ENCODE measurements at places on chromosomes 6 and 20.

GRCh38 chr6:167097770-167098169 is 25.1 kb upstream of the CCR6 start:
- DNase-seq, result no peak

DNA sequence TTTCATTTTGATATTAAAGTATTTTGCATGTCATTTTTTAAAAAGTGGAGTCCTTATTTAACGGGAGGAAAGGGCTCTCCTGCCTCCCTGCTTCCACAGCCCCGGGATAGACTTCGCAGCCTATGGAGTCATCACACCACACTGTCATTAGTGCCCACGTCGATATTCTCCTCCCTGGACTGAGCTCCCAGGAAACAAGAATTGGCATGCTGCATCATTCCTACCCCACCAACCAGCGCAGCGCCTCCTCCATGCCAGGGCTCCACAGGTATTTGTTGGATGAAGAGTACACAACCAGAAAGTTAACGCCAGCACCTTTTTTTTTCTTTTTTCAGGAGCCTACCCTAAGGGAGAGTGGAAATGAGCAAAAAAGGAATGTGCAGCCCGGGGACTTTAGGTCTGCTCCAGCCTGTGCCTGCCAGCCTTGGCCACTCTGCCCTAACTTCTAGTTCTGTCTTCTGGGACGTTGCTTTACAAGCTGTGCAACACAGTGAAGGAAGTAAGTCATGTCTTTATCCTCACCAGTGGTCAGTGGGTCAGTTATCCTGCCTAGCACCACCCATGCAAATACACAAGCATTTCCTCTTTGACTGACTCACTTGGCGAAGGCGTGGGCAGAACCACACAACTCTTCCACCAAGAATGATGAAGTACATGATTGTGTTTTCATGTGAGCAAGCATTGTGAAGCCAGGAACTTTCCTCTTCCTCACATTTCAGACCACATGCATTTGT is 180.7 kb upstream of the UST start:
- no peak for DNase-seq

- no peak for DNase-seq
Measured at GRCh38 chr20:37430778-37431460, 85.0 kb downstream of the SRC start.

DNA sequence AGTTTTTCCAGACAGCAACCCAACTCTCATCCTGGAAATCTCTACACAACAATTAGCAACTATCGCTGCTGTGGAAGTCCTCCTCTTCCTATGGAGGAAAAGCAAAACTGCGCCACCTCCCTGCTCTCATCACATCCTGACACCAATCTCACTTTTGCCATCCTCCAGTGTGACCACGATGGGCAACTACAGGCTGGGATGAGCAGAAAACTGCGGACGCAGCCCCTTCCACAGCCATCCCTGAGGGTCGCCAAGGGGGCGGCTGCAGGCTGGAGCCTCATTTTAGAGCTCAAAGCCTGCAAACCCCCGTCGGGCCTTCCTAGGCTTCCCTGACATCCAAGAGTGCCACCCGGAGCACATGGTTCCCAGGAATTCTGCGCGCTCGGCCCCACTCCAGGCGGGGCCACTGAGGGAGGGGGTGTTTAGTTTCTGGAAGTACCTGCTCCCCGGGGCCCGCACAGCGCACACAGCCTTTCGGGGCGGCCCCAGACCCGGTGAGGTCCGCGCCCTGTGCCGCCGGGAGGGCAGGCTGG is 1.2 kb downstream of the TCFL5 start:
- no peak for DNase-seq

- no peak for DNase-seq
Measured at GRCh38 chr20:44809380-44810060, 826 bp downstream of the RIMS4 start.

- DNase-seq, result no peak
Measured at GRCh38 chr20:40493549-40493948, 195.5 kb downstream of the MAFB start.

DNA sequence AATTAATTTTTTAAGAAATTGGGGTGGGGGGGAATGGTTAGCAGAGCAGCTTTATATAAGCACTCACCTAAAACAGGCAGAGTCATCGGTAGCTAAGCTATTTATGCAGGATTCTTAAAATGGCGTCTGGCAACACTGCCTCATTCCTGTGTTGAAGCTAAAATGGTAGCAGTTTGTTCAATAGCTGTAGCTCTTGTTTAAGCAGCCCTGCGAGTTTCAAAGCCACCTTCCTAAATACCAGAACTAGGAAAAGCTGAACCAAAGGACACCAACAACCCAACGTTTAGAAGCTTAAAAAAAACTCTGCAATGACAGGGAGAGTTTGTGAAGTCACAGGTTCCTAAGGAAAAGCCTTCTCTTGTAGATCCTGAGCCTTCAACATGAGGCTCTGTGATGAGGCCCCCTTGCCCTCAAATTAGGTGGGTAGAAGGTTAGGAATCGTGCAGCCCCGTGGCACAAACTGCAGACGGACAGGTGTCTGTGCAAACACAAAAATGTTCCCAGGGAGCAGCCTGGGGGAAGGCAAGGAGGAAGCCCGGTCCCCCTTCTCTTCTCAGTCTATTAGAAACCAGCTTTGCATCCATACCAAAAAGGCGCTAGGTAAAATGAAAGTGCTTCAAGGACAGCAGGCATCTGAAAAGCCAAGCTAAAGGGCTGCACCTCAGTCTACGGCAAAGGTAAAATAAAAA is 4.7 kb downstream of the ZMYND8 start:
- DNase-seq, result no peak

- DNase-seq, result no peak
Measured at GRCh38 chr20:44706301-44707017, 8.7 kb upstream of the CCN5 start.

GRCh38 chr20:62836967-62837490 is 20.2 kb downstream of the COL9A3 start:
- no peak for DNase-seq

DNA sequence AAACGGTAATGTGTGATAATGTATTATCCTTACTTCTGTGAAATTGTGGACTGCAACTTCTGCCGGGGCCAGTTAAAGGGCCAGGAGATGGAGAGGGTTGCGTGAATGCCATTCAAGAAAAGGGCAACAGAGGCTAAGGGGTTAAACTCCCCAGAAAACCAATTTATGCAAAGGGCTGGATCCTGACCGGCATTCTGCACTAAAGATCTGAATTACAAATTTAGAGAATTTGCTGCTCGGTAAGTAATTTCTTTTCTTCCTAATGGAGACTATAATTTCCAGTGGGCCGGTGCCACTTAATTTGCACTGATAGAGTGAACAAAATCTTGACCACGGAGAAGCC is 130.1 kb downstream of the BCAS1 start:
- DNase-seq, result no peak

GRCh38 chr6:37025621-37026466 is 20.4 kb downstream of the FGD2 start:
- no peak for DNase-seq

- DNase-seq, result no peak
Measured at GRCh38 chr6:43226192-43226851, 3.0 kb downstream of the DNPH1 start.

- no peak for DNase-seq
Measured at GRCh38 chr6:69696273-69696672, 100.5 kb downstream of the LMBRD1 start.

GRCh38 chr6:137702791-137703424 is 164.2 kb upstream of the TNFAIP3 start:
- DNase-seq, result no peak
